Activated CD8-positive, alpha-beta memory T cell treated with anti-CD3 and anti-CD28 coated beads for 4 hours (primary cell): ENCODE measurements at places on chromosomes 4 and X.

DNA sequence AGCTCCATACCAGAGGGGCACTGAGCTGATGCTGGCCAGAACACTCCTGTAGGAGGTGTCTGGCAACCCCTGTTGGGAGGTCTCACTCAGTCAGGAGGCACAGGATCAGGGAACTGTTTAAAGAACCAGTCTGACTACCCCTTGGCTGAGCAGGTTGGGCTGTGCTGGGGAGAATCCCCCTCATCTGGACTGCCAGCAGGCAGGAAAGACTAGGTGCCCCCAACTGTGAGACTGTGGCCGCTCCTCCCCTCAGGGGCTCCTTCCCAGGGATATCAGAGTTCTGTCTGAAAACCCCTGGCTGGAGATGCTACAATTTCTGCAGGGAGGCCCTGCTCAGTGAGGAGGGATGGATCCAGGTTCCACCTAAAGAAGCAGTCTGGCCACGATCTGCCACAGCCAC lies 245.3 kb downstream of the MAPK10 start:
- DNase-seq: no peak

DNA sequence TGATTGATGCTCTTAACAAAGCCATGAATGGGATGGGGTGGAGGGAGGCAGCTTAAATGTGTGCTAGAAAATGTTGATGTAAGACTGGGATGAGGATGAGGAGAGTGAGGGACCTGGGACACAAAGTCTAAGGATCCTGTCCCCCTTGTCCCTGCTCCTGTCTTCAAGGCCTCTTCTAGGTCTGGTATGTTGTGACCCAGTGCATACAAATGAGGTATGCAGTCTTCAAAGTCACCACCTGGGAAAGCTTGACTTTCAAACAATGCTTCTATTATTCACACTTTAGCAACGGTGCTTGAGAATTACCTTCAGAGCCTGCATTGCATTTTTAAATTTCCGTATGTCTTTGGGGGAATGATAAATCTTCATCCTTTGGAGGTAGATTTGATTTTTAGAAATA lies 88.4 kb upstream of the SLC34A2 start:
- no peak for DNase-seq

DNA sequence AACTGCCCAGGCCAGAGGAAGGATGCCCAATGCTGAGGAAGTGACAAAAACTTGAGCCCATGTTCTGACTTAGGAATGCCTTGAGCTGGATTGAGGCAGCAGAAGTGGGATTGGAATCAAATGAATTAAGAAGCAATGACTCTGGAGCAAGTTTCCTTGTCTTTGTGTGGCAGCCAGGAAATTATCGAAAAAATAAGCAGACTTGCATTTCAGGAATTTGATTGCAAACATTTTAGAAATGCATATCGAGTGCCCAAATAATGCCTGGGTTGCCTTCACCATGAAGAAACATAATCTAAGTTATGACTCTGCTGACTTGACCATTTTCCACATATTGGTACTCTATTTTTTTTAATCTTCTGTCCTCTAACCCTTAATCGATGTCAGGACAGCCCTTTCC lies 9.5 kb downstream of the CYTL1 start:
- no peak for DNase-seq

GRCh38 chrX:140664939-140665338 lies 44.6 kb upstream of the LINC00632 start:
- DNase-seq: no peak

DNA sequence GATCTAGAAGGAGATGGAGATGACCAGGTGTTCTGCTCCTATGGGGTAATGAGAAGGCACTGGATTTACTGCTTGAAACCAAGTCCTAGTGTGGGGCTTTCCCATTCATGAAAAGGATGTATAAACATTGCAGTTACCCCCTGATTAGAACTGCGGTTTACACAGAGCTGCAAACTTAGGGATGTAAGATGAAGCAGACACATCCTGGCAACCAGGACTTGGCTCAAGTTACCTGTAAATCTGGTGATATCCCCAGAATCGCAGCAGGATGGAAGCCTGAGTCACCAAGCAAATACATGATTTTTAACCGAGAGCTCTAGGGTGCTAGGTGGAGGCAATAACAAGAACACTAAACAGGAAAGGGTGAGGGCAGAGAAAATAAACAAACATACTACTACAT lies 178.6 kb upstream of the MAMLD1 start:
- DNase-seq: no peak

- no peak for DNase-seq
These were observed 75.8 kb downstream of the STIM2 start for GRCh38 chr4:26936284-26937065.

GRCh38 chr4:42339935-42340406 lies 57.3 kb upstream of the SHISA3 start:
- no peak for DNase-seq

DNA sequence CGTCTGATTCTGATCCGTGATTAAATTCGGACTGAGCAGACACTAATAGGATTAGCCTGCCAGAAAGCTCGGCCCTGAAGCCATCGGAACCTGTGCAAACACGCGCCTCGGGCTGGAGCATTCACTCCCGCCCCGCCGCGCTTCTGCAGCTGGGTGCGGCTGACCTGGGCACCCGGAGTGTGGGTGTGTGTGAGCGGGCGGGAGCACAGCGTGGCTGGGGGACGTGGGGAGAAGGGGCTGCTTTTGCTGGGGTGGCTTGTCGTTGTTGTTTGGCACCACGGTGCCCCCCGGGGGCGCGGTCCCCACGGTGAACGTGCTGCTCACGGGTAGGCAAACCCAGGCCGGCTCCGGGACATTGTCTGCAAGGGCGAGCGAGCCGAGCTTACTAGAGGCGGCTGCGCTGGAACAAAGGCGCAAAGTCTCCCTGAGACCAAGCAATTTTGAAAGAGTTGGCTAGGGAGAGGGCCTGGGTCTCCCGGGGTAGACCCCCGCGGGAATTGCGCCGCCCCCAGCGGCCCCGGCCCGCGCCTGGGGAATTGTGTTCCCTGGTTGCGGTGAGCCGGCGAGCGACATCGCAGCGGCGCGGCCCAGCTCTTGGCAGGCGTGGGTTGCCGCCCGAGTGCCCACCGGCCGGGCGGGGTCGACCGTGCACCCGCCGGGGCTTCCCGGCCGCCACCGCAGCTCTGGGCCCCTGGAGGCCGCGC lies 1.4 kb downstream of the MAMLD1 start:
- no peak for DNase-seq

- no peak for DNase-seq
These were observed 134.5 kb upstream of the TLL1 start for GRCh38 chr4:165738571-165738970.

- no peak for DNase-seq
These were observed 411.9 kb upstream of the ACTRT1 start for GRCh38 chrX:128464116-128464515.

GRCh38 chrX:136063340-136064079 lies 78.3 kb downstream of the SLC9A6 start:
- no peak for DNase-seq

DNA sequence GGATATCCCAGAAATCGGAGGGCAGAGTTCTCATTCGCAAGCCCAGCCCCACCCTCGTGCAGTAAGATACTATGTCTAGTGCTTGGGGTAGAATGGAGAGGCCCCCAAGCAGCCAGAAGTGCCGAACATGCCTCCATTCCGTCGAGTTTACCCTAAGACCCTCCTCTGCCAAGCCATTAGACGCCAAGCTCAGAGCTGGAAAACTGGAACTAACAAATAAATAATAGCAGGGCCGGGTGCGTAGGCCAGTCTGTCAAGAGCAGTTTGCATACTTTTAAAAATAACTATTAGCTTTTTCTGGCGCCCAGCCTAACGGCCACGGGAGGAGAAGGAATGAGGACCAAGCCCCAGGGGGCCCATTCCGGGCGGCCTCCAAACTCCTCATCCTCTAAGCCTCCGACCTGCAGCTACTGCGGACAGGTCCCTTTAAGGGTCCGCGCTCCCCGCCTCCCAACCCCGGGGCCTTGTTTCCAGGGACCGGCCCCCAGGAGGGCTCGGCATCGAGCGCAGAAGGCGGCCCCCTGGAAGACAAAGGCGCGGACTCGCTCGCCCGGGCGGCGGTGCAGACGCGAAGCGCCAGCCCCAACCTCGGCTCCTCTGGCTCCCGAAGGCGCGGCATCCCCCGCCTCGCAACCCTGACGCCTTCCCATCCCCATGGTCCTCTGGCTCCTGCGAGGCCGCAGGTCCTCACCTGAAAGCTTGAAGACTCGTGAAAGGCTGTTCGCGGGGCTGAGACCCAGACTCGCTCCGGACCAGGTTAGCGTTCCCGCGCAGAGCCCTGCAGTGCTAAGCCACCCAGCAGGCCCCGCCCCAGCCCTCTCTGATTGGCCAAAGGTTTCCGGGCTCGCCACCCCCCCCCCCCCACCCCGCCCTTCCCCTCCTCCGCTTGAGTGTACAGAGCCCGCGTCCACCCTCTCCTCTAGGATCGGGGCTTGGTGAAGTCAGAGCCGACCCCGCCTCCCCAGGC lies at the start of gene TMSB15A:
TMSB15A (minus strand) TSS at position 765 of the 967 bp plus-strand sequence.
- peak; percentile 14 for DNase-seq

DNA sequence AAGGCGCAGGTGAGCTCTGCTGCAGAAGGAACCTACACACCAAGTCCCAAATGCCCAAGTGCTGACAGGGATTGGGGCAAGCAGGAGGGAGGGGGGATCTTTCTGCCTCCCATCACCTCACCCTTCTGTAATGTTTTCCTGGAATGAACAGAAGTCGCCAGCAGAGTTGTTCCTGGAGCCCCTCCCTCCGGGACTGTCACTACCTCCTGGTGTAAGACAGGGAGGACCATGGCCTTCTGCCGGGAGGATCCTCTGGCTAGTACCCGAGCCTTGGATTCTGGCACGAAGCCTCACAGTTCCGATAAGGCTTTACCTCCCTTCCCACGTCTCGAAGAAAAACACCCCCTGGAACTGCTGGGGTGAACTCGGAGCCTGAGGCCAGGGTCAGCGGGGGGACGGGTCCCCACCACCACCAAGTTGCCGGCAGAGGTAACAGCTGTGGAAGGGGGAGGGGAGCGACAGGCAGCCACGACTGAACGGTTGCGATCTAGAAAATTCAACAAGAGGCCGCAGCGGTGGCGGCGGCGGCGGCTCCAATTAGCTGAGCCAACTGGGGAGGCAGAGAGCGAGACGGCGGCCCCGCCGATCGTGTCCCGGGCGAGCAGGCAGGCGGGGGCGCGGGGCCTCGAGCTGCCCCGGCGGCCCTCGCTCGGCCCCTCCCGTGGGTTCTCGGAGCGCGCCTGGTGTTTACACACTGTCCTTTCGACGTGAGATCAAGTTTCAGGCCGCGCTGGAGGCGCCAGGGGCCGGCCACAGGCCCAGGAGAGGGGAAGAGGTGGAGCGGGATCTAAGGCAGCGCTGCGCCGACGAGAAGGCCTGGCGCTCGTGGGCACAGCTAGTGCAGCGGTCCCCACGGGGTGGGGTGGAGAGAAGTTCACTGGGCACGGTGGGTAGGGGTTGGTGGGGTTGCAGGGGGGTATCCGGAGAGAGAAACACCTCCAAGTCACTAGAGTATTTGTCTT lies 53.7 kb upstream of the BCOR start:
- no peak for DNase-seq

- no peak for DNase-seq
These were observed 31.7 kb upstream of the CLDN34 start for GRCh38 chrX:9935436-9935835.

DNA sequence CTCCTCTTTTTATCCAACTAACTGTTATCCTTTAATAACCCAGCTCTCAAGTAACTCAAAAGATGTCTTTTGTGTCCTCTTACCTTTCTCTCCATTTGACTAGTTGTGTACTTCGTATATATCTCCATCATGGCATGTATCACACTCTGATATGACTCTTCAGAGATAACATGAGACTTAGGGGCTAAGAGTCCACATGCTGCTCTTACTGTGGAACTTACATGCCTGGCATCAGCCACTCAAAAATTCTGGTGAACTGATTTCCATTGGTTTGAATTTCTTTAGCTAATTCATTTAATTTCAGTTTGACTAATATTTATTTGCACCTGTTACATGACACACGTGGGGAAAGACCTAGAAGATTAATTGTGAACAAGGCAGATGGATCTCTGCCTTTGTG lies 317.3 kb downstream of the HS3ST1 start:
- DNase-seq: no peak

DNA sequence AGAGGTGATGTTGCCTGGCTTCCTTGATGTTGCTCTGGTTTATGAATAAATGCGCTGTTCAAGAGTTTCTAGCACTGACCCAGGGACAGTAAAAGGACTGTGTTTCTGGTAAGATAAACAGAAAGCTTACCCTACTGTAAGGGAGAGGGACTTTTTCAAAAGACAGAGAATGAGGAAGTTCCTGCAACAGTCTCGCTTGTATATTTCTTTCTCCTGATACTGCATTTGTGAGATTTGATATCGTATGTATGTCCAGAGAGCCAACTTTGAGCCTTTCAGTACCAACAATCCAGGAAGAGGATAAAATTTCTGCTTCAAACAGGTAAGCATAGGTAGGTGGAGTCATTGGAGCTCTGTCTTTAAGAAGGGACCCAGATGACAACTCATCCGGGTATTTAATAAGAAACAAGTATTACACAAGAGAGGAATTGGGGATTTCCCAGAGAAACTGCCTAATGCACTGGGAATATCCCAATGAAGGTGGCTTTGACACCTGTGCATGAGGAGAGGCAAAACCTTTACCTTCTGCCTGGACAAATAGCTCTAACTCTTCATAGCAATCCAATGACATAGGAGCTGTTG lies 773 bp downstream of the DAPP1 start:
- no peak for DNase-seq

DNA sequence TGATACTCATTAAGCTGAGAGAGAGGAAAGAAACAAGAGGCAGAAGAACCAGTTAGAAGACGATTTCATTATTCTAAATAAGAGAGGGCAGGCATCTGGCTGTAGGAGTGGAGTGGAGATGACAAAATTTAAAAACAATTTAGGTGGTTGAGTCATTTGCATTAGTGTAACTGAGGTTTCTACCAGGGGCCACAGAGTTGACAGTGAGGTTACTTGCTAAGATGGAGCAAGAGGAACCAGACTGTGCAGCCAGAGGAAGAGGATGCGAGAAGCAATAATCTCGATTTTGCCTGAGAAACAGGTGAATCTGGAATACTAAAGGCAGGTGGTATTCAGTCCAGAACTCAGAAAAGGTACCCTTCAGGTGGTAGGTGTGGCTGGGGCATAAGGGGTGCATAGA lies 491.9 kb downstream of the MID1IP1 start:
- DNase-seq: no peak

DNA sequence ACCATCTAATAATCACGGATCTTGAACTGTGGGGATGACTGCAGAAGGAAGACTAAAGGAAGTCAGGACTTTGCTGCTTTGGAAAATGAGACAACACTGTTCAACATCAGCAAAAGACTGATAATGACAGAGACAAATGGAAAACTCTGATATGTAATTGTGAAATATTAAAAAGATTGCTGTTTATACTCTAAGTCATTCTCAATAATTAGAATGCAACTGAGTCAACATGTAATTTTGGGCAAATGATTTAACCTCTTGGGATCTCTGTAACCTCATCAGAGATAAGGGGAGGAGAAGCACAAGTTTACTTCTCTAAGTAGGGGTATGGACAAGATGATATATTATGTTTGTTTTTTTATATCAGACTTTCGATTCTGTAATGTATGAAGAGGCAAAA lies 121.9 kb downstream of the GASK1B start:
- DNase-seq: no peak

GRCh38 chrX:127177966-127178365 lies 358.4 kb downstream of the PRR32 start:
- DNase-seq: no peak
